ENCODE measurements at places on chromosomes 6 and 20.
A peak's percentile ranks its signal among the peaks of the same experiment; 100 is the strongest.

GRCh38 chr6:24574809-24575208 is 71.2 kb downstream of the KIAA0319 start:
- DNase-seq = peak; percentile 28

DNA sequence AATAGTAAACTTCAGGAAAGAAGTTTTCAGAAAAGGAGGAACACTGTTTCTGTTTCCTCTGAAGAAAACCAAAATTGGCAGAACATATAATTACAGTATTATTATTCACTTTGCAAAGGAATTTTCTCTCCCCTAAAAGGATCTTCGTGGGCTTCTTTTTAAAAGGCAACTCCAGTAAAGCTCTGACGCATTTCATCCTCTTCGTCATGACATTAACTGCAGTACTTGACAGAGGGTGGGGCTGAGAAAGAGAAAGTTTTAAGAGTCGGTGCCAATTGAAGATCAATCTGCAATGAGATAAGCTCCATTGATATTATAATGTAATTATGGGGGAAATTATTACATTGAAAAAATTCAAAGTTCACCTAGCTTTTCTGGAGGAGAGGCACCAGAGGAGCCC is 75.8 kb downstream of the MYB start:
- DNase-seq = no peak

DNA sequence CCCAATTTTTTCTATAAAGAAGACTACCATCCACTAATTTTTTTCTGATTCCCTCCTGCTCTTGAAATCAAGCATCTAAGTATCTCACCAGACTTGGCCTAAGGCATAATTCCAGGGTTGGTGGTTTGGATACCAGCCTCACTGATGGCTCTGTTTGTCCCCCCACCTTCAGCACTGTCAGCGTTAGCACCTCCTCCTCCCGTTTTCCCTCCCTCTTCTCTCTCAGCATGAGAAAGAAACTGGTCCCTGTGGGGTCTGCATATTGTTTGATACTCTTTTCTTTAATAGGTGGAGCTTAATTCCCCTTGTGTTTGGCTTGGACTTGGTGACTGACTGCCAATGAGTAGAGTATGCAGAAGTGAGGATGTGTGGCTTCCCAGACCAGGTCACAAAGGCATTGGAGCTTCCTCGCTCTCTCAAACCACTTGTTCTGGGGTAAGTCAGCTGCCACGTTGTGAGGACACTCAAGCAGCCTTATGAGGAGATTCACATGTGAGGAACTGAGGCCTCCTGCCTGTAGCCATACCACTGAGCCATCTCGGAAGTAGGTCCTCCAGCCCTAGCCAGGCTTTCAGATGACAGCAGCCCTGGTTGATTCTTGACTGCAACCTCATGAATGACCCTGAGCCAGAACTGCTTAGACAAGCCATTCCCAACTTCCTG is 65.2 kb downstream of the RIOK1 start:
- DNase-seq = no peak

GRCh38 chr6:117677553-117678141 is 2.4 kb downstream of the NUS1 start:
- DNase-seq = peak; percentile 6

DNA sequence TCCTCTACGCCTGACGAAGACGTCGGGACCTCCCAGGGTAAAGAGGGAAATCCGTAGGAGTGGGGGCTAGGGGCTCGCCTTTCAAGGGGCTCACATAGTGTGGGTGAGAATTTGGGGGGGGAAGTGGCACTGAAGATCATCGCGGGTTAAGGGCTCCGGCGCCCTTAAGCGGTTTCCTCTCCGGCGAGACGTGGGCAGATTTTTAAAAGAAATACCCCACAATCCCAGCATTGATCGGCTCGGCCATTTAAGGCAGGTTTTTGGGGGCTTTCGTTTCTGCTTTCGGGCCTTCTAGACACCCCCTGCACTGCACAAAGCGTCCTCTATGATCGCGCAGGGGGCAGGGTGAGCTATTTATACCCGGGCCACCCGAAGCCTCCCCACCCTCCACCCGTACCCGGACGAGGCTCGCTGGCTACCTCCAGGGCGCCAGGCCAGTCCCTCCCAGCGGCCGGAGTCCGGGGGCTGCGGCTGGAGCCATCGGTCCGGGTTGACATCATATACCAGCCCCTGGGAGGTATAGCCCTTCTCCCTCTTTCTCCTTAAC is 1.2 kb downstream of the NKX2-2 start:
- no peak for DNase-seq

GRCh38 chr20:50054626-50055511 is 58.1 kb downstream of the UBE2V1 start:
- no peak for DNase-seq
